ENCODE measurements at places on chromosomes 1 and 21.

DNA sequence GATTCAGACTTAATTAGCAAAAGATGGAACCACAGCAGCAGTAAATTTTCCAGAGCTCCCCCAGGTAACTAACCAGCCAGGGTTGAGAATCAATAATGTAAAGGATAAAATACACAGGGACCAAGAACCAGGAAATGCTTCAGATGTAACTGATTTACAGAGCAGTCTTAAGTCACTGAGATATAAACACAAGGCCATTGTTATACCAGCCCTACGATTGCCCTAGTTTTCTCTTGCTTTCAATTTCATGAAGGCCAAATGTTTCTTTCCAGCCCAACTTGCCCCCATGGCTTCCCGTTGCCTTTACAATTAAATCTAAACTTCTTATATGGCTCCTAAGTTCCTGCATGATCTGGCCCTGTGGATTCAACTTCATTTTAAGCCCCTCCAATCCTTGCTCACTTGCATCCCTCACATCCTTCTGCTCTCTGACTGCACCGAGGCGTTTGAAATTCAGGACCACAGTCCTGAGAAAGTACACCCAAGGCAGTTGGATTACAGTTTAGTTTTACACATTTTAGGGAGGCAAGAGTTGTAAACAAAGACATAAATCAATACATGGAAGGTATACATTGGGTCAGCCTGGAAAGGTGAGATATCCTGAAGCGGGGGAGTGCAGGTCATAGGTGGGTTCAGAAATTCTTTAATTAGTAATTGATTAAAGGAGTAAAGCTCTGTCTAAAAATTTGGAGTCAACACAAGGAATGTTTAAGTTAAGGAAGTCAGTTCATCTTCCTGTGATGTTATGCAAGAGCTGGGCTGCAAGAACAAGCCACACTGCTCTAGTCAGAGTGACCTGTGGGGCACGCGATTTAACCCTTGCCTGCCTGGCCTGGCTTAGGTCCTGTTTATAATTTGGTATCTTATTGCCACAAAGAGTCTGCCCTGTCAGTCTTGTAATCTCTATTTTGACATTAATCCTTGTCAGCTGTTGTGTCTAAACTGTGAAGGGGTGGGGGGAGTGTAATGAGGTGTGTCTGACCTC is 69.9 kb upstream of the COG2 start:
- H3K36me3 ChIP-seq: no peaks in the 10 kb centered on the region
- H3K4me1 ChIP-seq: 0 out of 2 replicates have a peak, but pooled peaks cover 6% of the 10 kb centered on the region
- DNase-seq: no peak
- no peak overlapping the region for H3K4me3 ChIP-seq

GRCh38 chr1:183089025-183089639 is 65.9 kb downstream of the LAMC1 start:
- DNase-seq: no peak
- H3K4me1 ChIP-seq: peaks cover 66% of the 10 kb centered on the region
- no peak overlapping the region for H3K27ac ChIP-seq
- H3K4me3 ChIP-seq: no peak overlapping the region
- no peaks in the 10 kb centered on the region for H3K27me3 ChIP-seq

GRCh38 chr1:68206848-68207689 is 25.3 kb downstream of the WLS start:
- peaks cover 6% of the 10 kb centered on the region for H3K4me1 ChIP-seq
- no peaks in the 10 kb centered on the region for H3K27me3 ChIP-seq
- no peak overlapping the region for H3K4me3 ChIP-seq
- H3K27ac ChIP-seq: no peak overlapping the region

- no peaks in the 10 kb centered on the region for H3K27me3 ChIP-seq
- peaks cover 12% of the 10 kb centered on the region for H3K4me1 ChIP-seq
- no peak overlapping the region for H3K27ac ChIP-seq
- H3K36me3 ChIP-seq: no peaks in the 10 kb centered on the region
Measured at GRCh38 chr1:182586380-182586779, 2.7 kb downstream of the RNASEL start.

- H3K4me1 ChIP-seq: no peaks in the 10 kb centered on the region
- no peak overlapping the region for H3K27ac ChIP-seq
- H3K27me3 ChIP-seq: no peaks in the 10 kb centered on the region
- DNase-seq: no peak
- no peaks in the 10 kb centered on the region for H3K36me3 ChIP-seq
- H3K4me3 ChIP-seq: no peak overlapping the region
Measured at GRCh38 chr1:79549201-79549600, 542.7 kb upstream of the ADGRL4 start.

DNA sequence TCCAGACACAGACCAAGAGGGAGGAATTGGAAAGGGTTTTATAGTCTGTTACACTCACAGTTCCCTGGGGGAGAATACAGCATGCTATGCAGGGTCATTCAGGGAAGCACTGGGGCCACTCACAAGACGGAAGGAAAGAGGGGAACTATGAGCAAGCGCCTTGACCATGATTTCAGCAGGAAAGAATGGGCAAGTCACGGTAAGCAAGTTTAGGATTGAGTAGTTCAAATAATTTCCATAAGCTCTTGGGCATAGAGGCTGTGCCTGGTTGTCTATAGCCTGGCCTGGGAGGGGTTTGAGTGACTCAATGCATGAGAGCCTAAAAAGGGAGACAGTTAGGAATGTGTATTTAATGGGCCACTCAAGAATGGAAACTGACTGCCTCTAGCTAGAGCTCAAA is 176.7 kb downstream of the TTLL7 start:
- H3K4me1 ChIP-seq: peaks cover 10% of the 10 kb centered on the region
- H3K4me3 ChIP-seq: no peak overlapping the region
- H3K27me3 ChIP-seq: no peaks in the 10 kb centered on the region
- no peak for DNase-seq
- H3K27ac ChIP-seq: no peak overlapping the region

GRCh38 chr1:34178072-34178471 is 1.4 kb downstream of the C1orf94 start:
- H3K4me1 ChIP-seq: no peaks in the 10 kb centered on the region
- no peak overlapping the region for H3K27ac ChIP-seq
- no peaks in the 10 kb centered on the region for H3K36me3 ChIP-seq

Data from PC-9 (cell line).